ENCODE measurements at places on chromosomes 13 and 19. TPM values are rescaled to one million over a fixed set of nuclear protein-coding genes. Genes with fewer than 3 reads are reported as not detected.

GRCh38 chr13:53921473-53921872 is 892.9 kb downstream of the OLFM4 start:
- DNase-seq: no peak

- DNase-seq: no peak
Observed at GRCh38 chr19:49058562-49058961, 1.0 kb upstream of the CGB7 start.

Gene FAM83E
- total RNA-seq: not detected

GRCh38 chr19:29540114-29540513 is 14.3 kb downstream of the VSTM2B start:
- DNase-seq: no peak

DNA sequence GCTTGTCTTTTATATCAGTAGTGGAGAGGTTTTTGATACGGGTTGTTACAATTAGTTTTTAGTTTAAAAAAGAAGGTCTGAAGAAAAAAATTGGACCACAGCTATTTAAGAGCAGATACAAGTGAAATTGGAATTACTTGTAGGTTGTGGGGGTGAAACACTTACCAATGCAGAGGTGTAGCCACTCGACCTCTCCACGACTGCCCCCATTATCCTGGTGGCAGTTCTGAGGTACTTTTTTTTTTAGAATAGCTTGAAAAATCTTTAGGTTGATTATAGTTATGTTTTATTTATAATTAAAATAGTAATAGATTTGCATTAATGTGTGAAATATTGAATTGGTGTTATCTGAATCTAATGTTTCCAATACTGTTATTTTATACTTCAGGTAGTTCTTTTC is 60.7 kb downstream of the PAN3 start:
- no peak for DNase-seq

Gene SEMA6B
- 5.6 TPM for total RNA-seq

DNA sequence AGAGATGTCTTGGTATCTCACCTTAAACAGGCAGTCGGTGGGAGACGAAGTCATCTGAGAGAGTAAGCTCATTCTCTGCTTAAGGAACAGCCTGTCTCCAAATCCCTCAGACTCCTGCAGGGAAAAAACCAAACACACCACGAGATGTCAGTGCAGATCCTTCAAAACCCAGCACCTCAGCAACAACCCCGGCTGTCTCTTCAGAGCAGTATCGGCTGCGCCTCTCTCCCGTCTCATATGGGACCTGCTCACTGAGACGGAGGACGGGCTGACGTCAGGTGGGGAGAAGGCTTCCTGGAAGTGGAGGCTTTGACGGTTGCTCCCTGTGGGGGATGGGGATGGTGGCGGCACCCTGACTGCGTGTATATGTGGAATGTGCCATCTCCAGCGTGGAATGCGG is 43.6 kb downstream of the ANKRD27 start:
- no peak for DNase-seq

GRCh38 chr13:27810461-27810860 is 18.2 kb downstream of the GSX1 start:
- DNase-seq: no peak

GRCh38 chr13:40315416-40316064 is 350.9 kb downstream of the FOXO1 start:
- peak; percentile 37 for DNase-seq

DNA sequence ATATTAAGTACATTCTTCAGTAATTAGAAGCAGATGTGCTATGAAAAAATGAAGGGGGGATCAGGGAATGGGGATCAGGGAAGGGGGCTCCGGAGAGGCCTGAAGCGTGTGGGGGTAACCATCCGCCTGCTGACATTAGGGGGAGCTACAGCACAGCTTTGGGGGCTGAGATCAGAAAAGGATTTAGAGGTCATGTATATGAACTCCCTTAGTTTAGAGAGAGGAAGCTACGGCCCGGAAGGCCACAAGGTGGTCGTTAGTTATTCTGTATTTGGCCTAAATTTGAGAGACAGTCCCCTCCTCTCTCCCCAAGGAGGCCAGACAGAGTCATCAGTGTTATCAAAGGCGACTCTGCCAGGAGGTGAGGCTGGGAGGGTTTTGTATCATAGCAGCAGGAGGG is 99.0 kb downstream of the TM9SF2 start:
- DNase-seq: no peak

GRCh38 chr13:35621989-35622388 is 145.5 kb upstream of the MAB21L1 start:
- DNase-seq: no peak

- no peak for DNase-seq
Observed at GRCh38 chr19:55247621-55248099, 11.2 kb downstream of the PPP6R1 start.

Gene SIGLECL1
- not detected for total RNA-seq

GRCh38 chr13:108962654-108963053 is 333.2 kb downstream of the MYO16 start:
- DNase-seq: no peak

DNA sequence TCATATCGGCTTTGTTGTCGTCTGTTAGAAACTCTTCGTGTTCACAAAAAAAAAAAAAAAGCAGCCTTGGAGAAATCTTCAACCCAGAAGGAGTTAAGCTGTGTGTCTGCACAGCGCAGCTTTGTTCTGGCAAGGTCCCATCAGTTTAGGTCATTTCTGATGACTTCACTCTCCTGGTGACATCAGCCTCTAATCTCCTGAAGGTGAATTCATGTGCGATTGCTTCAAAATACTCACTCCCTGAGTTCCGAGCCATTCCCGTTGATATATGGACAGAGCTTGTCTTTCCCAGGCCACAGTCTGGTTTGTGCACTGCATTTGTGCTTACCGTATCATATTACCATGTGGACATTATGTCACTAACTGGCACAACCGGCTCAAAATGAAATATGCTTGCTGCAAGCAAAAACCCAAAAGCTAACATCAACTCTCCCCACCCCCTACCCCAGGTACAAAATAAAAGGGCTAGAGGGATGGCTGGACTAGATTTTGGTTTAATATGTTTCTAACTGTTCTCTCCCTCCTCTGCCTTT is 342.4 kb downstream of the KCNRG start:
- DNase-seq: no peak

DNA sequence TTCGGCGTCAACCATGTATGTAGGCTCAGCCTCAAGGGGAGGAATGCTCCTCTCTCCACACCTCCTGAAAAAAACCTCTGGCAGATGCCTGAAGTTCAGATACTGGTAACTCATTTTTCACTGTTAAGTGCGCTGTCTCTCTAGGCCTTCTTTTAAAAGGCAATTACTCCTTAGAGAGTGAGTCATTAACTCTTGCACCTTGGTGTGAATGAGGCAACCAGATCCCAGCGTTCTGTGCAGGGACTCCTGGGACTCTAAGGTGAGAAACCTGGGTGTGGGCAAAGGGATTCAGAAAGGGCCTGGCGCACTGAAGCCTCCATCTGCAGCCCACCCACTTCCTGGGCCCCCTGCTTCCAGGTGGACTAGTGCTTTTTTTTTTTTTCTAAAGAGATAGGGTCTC is 71.7 kb downstream of the SIAH3 start:
- DNase-seq: no peak

- DNase-seq: no peak
Observed at GRCh38 chr19:30345686-30346085, 26.5 kb upstream of the ZNF536 start.

DNA sequence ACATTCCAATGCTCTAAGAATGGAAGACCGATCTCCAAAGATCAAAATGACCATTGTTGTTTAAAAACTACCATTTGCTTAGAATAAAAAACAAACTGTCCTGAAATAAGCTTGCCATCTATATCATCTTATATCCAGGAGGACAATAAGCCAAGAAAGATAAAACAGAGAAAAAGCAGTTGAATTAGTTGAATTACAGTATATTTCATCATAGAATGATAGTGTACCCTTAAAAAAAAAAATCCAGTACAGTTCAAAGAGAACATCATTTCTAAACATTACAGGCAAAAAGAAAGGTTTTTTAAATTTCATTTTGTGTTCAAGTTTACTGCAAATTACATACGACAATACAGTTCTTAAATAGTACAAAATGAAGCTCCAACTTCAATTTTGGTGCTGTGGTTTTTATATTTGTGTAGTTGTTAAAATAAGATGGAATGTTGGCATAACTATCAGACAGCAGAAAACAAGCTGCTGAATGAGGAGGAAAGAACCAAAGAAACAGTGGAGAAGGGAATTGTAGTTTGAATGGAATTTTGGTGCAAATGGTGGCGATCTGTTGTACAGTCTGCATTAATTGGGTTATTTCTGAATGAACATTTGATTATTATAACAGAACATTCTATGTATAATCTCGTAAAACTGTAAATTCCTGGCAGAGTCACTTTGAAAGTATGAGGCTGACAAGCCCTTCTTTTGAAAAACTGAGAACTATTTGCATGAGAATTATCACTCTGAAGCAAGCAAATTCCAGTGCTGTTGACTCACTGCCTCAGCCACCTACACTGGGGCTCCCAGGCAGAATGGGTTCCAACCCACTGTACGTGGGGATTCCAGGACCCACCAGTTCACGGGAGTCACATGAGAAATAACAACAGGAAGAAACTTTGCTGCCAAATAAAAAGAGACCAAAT is 37.7 kb downstream of the LHFPL6 start:
- DNase-seq: peak; percentile 24

DNA sequence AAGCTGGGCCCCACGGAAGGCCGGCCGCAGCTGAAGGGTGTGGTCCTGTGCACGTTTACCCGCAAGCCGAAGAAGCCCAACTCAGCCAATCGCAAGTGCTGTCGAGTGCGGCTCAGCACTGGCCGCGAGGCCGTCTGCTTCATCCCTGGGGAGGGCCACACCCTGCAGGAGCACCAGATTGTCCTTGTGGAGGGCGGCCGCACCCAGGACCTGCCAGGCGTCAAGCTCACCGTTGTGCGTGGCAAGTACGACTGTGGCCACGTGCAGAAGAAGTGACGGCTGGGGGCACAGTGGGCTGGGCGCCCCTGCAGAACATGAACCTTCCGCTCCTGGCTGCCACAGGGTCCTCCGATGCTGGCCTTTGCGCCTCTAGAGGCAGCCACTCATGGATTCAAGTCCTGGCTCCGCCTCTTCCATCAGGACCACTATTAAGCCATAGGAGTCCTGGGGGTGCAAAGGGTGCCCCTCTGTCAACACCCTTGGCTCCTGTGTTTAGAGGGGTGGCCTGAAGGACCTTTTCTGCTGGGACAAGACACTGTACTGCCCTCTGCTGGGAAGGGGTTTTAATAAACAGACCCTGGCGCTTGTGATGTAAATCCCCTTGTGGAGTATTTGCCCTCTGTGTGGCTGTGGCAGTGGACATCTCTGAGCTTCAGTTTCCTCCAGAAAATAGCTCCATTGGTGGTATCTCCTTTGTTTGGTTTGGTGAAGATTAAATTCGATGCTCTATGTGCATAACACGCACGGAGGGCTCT is 1.9 kb downstream of the MRPS12 start:
- DNase-seq: no peak

Gene EXOC3L2
- 1.0 TPM for total RNA-seq

GRCh38 chr19:14971474-14971873 is 8.2 kb downstream of the SLC1A6 start:
- no peak for DNase-seq

GRCh38 chr19:1248139-1248785 is at the start of gene MIDN:
Gene MIDN (plus strand): TSS chr19:1248583. CDS start chr19:1250297, 1,714 bp downstream.
- DNase-seq: peak; percentile 89

DNA sequence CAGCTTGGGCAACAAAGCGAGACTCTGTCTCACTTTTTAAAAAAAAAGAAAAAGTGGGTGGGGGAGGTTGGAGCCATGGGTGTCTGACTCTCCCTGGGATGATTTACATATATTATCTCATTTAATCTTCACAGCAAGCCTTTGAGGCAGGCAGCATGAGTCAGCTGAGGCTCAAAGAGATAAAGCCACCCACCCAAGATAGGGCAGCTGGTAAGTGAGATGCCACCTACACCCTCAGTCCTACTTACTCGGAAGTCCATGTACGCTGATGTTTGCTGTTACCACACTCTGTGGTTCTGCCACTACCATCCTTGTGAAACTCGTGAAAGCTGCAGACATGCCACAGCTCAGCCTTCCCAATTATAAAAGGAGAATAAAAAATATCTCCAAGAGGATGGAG is 142.0 kb upstream of the TSHZ3 start:
- no peak for DNase-seq

Gene ADAMTS10
- total RNA-seq: 37.4 TPM

DNA sequence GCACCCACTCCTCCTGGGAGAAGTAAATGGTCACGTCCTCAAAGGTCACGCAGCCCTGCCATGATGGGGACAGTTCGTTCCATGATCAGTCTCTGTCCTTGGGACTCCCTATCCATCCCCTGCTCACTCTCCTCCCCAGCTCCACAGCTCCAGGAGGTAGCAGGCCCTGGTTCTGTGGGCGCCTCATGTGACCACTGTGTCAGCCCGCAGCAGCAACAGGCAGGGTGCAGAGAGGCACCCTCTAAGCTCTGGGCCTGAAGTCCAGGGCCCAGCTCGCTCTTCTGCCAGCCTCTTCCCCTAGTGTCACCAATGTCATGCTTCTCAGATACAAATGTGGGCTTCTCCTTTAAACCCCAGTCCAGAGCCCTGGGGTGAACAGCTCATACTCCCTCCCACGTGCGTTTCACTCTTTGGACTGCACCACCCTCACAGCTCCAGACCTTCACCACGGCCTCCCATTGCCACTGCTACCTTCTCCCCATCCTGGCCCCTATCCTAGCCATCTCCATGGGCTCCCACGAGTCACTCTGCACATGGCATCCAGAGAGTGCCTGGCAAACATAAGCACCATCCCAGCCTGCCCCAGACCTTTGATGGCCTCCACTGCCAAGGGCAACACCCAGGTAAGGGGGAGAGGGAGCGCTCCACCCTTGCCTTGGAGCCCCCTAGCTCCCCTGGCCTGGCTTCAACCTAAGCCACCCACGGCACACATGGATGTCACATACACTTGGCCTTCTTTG is 2.9 kb downstream of the ZNF792 start:
- DNase-seq: no peak

Gene ZNF222
- 4.1 TPM for total RNA-seq

Gene TIMM29
- total RNA-seq: 22.4 TPM

GRCh38 chr13:70613295-70613694 is 505.0 kb upstream of the KLHL1 start:
- no peak for DNase-seq

DNA sequence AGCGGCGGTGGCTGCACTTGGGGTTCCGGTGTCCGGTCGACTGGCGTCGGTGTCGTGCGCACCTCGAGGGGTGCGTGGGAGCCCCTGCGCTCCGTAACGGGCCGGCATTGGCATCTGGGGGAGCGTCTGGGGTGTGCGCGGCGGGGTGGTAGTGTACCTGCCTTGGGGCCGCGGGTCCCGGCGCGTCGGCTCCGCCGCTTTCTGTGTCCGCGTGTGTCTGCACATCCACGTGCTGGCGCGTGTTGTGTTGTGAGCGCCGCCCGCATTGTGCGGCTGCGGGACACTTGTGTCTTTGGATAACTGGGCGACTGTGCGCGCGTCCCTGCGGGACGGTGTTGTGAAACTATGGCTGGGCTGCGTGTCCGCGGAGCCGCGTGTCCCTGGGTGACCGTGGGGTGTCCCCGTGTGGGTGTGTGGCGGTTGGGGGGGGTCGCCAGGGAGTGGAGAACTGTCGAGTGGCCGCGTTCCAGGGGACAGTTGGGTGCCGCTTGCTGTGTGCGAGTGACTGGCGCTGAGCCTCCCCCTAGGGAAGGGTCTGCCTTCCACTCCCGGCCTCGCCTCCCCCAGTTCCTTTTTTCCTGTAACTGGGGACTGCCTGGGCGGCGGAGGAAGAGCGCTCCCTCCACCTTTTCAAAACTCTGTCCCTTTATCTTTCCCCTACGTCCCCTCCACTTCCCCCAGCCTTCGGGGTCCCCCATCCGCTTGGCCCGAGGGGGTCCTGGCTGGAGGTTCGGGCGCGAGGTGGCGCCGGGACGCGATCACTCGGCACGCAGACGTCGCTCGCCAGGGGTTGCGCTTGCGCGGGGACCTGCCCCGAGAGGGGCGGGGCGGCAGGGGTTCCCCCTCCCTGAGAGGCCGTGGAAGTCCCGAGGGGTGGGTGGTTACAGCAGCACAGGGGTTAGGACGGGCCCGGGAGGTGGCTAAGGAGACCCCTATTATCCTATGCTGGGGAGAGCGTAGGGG is 5.7 kb upstream of the NFIC start:
- DNase-seq: peak; percentile 83

Gene RNF17
- not detected for total RNA-seq

Measured in ovary (tissue), 10 donors.